ENCODE measurements at places on chromosomes 11 and 22. TPM values are rescaled to one million over a fixed set of nuclear protein-coding genes. Genes with fewer than 3 reads are reported as not detected.

Gene ALDH3B1
- 26.4 TPM for total RNA-seq

Gene NUP50
- total RNA-seq = 36.0 TPM

Gene CABP2
- not detected for total RNA-seq

Gene PRG3
- not detected for total RNA-seq

Gene KCNA4
- total RNA-seq = 1.2 TPM

Gene C22orf15
- 0.77 TPM for total RNA-seq

Gene ZNF280B
- total RNA-seq = 1.2 TPM

Gene EXT2
- total RNA-seq = 122 TPM

Gene AMOTL1
- total RNA-seq = 25.3 TPM

Gene INS
- not detected for total RNA-seq

Gene GGTLC2
- total RNA-seq = not detected

Gene CNTN5
- not detected for total RNA-seq

Gene SNRPD3
- 109 TPM for total RNA-seq

Gene P4HA3
- 5.8 TPM for total RNA-seq

Gene HTR3A
- total RNA-seq = not detected

Gene DDI1
- total RNA-seq = not detected

Gene GRK3
- total RNA-seq = 0.70 TPM

Gene MRGPRE
- not detected for total RNA-seq

Gene FGF3
- not detected for total RNA-seq

Gene OR6M1
- total RNA-seq = not detected

Gene MPZL3
- 0.17 TPM for total RNA-seq

Gene IL18
- total RNA-seq = 5.2 TPM

Gene DCHS1
- total RNA-seq = 2.3 TPM

Gene MYOD1
- 0.51 TPM for total RNA-seq

Gene TMPRSS4
- not detected for total RNA-seq

Gene OR4A47
- not detected for total RNA-seq

Gene BTBD18
- not detected for total RNA-seq

All from pericardium fibroblast (primary cell).